Fibroblast of lung (primary cell): ENCODE measurements at places on chromosomes 13 and 19. TPM values are rescaled to one million over a fixed set of nuclear protein-coding genes. Genes with fewer than 3 reads are reported as not detected.
A peak's percentile ranks its signal among the peaks of the same experiment; 100 is the strongest.

DNA sequence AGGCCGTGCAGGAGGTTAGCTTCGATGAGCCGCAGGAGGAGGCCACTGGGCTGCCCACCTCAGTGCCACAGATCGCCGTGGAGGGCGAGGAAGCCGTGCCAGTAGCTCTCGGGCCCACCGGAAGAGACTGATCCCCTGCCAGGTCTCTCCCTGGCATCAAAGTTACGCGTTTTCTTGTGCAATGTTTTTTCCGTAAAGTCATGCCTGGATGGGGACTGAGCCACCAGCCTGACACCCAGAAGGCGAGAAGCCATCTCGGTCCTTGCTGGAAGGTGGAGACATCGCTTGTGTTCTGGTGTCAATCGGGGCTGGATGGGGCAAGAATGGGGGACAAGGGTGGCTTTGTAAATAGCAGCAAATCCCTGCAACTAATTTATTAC, 3.4 kb upstream of the PIK3R2 start:
- H3K27ac ChIP-seq = no peak overlapping the region
- no peaks in the 10 kb centered on the region for H3K27me3 ChIP-seq
- H3K36me3 ChIP-seq = peaks cover 5% of the 10 kb centered on the region
- peaks cover 11% of the 10 kb centered on the region for H3K4me1 ChIP-seq
- DNase-seq = no peak

DNA sequence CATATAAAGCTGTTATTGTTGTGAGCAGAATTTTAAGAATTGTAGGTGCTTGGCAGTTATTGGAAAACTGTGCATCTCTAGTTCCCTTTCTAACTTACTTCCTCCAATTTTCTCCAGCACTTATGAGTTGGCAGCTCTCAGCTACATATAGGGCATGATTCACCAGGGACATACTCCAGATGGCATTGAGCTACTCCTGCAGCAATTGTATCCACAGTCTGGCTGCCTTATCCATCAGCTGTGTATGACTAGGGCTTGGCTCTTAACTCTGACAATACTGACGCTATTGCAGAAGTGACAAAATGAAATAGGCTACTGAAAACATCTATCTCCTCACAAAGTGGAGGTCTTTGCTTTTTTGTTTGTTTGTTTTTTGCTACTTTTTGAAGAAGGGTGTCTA, 276.7 kb downstream of the POU4F1 start:
- no peak overlapping the region for H3K4me3 ChIP-seq
- H3K27me3 ChIP-seq = no peaks in the 10 kb centered on the region
- no peaks in the 10 kb centered on the region for H3K4me1 ChIP-seq
- H3K36me3 ChIP-seq = no peaks in the 10 kb centered on the region

DNA sequence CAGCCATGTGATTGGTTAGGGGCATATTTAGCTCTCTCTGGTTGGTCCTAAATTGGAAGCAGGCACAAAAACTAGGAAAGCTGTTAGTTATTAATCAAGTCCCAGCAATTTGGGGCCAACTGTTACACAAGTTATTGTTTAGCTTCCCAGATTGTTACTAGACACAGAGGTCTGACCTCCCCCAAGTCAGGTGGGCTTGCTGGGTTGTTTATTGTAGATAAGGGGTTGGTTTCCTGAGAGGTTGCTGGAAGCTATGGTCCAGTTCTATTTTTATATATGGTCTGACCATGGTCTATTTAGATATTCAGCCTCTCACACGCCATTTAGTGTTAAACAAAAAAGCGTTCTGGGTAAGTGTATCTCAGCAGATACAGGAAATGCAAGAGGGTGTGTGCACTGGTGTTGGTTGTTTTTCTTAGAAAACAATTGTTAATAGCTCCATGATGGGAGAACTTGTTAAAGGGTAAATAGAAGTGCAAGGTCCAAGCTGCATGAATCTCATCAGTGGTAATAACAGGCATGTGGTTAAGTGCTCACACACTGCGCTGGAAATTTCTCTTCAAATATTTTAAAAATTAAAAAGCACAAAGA, 150.0 kb downstream of the RAP2A start:
- H3K4me3 ChIP-seq = no peak overlapping the region
- H3K27me3 ChIP-seq = no peaks in the 10 kb centered on the region
- no peaks in the 10 kb centered on the region for H3K36me3 ChIP-seq
- H3K27ac ChIP-seq = no peak overlapping the region

DNA sequence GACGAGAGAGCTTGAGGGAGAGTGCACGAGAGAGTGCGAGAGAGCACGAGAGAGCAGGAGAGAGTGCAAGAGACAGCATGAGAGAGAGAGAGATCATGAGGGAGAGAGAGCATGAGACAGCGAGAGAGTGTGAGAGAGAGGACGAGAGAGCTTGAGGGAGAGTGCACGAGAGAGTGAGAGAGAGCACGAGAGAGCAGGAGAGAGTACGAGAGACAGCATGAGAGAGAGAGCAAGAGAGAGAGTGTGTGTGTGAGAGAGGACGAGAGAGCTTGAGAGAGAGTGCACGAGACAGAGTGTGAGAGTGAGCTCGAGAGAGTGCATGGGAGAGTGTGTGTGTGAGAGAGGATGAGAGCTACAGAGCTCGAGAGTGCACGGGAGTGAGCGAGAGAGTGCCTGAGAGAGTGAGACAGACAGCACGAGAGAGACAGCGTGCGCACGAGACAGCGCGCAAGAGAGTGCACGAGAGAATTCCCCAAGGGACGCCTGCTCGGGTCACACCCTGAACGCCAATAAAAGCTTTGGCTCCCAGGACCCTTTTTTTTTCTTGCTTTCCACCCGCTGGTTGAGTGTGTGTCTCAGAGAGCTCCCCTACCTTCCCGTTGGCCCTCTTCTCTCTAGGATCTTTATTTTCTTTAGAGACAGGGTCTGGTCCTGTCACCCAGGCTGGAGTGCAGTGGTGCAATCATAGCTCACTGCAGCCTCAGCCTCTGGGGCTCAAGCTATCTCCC, 3.7 kb downstream of the CD70 start:
- H3K4me3 ChIP-seq = no peak overlapping the region
- H3K27ac ChIP-seq = no peak overlapping the region
- peak; percentile 2 for DNase-seq
- H3K4me1 ChIP-seq = no peaks in the 10 kb centered on the region
- H3K27me3 ChIP-seq = peaks cover 17% of the 10 kb centered on the region
- H3K36me3 ChIP-seq = no peaks in the 10 kb centered on the region

DNA sequence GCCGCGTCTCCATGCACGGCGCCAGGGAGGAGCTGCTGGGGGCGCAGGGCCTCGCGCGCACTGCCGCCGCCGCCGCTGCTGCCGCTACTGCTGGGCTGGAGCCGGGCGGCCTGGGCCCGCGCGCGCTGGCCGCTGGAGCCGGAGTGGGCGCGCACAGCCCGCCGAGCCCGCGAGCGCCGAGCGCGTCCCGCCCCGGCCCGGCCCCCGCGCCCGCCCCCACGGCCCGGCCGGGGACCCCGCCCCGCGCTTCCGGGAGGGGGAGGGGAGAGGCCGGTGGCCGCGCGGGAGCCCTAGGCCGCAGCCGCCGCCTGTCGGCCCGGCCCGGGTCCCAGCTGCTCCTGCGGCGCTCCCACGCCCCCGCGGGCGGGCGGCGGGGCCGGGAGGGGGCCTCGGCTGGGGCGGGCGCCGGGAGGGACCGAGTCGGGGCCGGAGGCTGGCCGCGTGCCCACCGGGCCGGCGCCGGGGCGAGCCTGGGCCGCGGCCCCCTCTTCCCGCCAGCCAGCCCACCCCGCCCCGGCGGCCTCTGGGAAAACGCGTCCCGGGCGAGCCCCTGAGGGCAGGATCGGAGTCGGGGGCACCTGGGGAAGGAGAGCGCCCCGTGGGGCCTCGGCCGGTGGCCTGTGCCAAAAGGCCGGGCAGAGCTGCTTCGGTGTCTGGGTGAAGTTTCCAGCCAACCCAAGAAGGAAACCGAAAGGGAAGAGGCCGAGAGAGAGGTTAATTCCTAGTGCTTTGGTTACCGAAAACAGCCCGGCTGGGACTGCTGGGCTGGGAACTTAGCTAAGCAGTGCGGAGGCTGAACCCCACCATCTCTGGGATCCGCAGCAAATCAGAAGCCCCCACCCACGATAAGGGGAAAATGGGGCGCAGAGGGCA, at the start of gene STK24:
TSS of gene STK24 (minus strand) at position 145 of the 873 bp plus-strand sequence. CDS start 321 bp downstream, outside the sequence.
- H3K4me1 ChIP-seq = peaks cover 16% of the 10 kb centered on the region
- peak; percentile 72 for DNase-seq
- no peaks in the 10 kb centered on the region for H3K36me3 ChIP-seq

- DNase-seq = no peak
- H3K36me3 ChIP-seq = no peaks in the 10 kb centered on the region
- H3K27me3 ChIP-seq = no peaks in the 10 kb centered on the region
- H3K4me3 ChIP-seq = no peak overlapping the region
These were observed 289.4 kb downstream of the FOXO1 start for GRCh38 chr13:40376867-40377535.

DNA sequence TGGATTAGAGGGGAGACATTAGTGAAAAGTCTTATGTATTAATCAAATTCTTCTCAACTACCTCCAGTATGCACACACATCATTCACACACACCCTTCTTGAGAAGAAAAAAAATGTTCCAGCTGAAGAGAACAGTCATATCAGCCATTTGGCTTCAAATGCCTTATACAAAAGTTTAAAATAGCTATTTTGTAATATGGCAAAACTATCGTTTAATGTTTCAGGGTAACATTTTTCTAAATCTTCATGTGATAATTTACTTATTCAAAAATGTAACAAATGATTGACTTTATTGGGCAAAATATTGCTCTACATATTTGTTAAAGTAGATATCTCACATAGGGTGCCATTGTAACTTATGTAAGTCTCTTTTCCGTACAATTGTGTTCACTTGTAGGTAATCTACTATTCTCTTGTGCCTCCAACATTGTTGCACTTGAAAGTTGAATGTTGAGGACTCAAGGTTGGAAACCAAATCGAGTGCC, 13.6 kb downstream of the ZIC2 start:
- no peaks in the 10 kb centered on the region for H3K4me1 ChIP-seq
- H3K4me3 ChIP-seq = no peak overlapping the region
- peaks cover 70% of the 10 kb centered on the region for H3K27me3 ChIP-seq
- DNase-seq = no peak

DNA sequence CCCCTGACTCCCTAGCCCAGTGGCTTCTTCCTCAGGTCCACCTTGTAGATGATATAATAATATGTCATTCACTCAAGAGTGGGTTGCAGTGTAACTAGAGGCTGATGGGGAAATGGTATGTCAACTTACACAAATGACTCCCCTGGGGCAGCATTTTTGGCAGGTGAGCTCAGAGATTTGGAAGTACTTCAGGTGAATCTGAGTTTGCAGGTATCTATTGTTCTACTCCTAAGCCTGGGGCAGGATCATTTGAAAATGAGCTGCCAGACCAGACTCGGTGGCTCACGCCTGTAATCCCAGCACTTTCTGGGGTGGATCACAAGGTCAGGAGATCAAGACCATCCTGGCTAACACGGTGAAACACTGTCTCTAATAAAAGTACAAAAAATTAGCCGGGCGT, 11.6 kb upstream of the CNMD start:
- no peak for DNase-seq
- H3K36me3 ChIP-seq = no peaks in the 10 kb centered on the region
- no peaks in the 10 kb centered on the region for H3K27me3 ChIP-seq
- H3K4me3 ChIP-seq = no peak overlapping the region
- no peak overlapping the region for H3K27ac ChIP-seq

GRCh38 chr13:40682449-40683240, 16.2 kb upstream of the FOXO1 start:
- no peak overlapping the region for H3K27ac ChIP-seq
- no peaks in the 10 kb centered on the region for H3K27me3 ChIP-seq
- H3K36me3 ChIP-seq = no peaks in the 10 kb centered on the region

- H3K4me1 ChIP-seq = peaks cover 22% of the 10 kb centered on the region
- DNase-seq = peak; percentile 97
- H3K36me3 ChIP-seq = peaks cover 22% of the 10 kb centered on the region
- H3K27me3 ChIP-seq = no peaks in the 10 kb centered on the region
- H3K4me3 ChIP-seq = peak overlapping the region; percentile 19
These were observed 2.9 kb upstream of the DCUN1D2 start for GRCh38 chr13:113493315-113493951.

DNA sequence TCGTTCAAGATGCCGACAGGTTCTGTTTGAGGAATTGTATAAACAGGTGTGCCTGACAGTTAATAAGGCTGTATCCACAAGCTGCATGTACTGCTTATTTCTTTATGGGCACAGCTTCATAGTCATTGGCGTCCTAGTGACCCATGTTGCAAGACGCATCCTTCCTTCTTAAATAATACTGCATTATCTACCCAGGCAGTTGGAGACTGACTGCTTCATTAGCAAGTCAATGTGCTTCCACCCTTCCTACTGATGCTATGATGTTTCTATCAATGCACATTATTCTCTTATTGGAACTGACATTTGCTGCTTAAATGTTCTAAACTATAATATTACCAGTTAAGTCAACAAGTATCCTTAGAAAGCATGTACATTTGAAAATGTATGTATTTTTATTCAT, 950.0 kb upstream of the MIR17HG start:
- no peaks in the 10 kb centered on the region for H3K36me3 ChIP-seq
- no peaks in the 10 kb centered on the region for H3K27me3 ChIP-seq
- H3K27ac ChIP-seq = no peak overlapping the region
- DNase-seq = no peak

- no peak overlapping the region for H3K27ac ChIP-seq
- no peak overlapping the region for H3K4me3 ChIP-seq
These were observed 93.9 kb downstream of the UBL3 start for GRCh38 chr13:29756506-29756905.

GRCh38 chr19:18063463-18063862, 23.3 kb downstream of the IL12RB1 start:
- H3K27me3 ChIP-seq = no peaks in the 10 kb centered on the region
- no peaks in the 10 kb centered on the region for H3K36me3 ChIP-seq
- peaks cover 3% of the 10 kb centered on the region for H3K4me1 ChIP-seq
- no peak for DNase-seq
- no peak overlapping the region for H3K27ac ChIP-seq

DNA sequence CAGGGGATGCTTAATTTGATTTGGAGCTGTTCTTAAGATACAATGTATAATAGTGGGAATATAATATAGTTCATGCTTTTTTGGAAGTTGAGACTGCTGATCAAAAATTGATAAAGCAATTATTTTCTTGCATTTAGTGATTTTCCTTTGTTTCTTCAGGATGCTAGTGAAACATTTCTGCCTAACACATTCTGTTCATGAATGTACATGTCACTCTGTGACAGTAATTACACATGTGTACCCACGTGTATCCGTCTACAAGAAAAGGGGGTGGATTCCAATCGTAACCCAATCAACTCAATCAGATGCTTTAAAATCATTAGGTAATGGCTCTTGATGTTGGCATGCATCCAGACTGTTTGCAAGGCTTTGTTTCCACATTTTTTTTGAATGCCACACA, 5.0 kb upstream of the FRY start:
- no peaks in the 10 kb centered on the region for H3K27me3 ChIP-seq
- no peaks in the 10 kb centered on the region for H3K36me3 ChIP-seq
- no peak overlapping the region for H3K4me3 ChIP-seq

- H3K27ac ChIP-seq = no peak overlapping the region
- no peaks in the 10 kb centered on the region for H3K4me1 ChIP-seq
- peaks cover 2% of the 10 kb centered on the region for H3K27me3 ChIP-seq
- peak; percentile 28 for DNase-seq
- H3K4me3 ChIP-seq = no peak overlapping the region
These were observed 30.4 kb upstream of the SPATA13 start for GRCh38 chr13:24129914-24130774.

PTPRH gene
- 7.7 and 19.5 TPM in 2 replicates for total RNA-seq

PTGIR gene
- total RNA-seq = 10.3 and 16.5 TPM in 2 replicates

CEACAM3 gene
- total RNA-seq = not detected in 2 replicates

TEAD2 gene
- total RNA-seq = 19.2 and 24.1 TPM in 2 replicates

ZNF582 gene
- 4.1 and 4.8 TPM in 2 replicates for total RNA-seq

NCAN gene
- under 0.01 TPM in 2 replicates for total RNA-seq

NTF4 gene
- not detected in 2 replicates for total RNA-seq

PEG3 gene
- total RNA-seq = 3.9 and 5.6 TPM in 2 replicates

PRSS57 gene
- not detected in 2 replicates for total RNA-seq

CEACAM1 gene
- not detected in 2 replicates for total RNA-seq

CLDN10 gene
- total RNA-seq = not detected in 2 replicates

THSD8 gene
- 0.51 TPM in 1 of 2 replicates, not detected in the other for total RNA-seq

ZNF541 gene
- total RNA-seq = 0.17 TPM in 1 of 2 replicates, not detected in the other

CEACAM16 gene
- total RNA-seq = under 0.01 TPM in 1 of 2 replicates, not detected in the other

GZMM gene
- 0.17 TPM in 1 of 2 replicates, not detected in the other for total RNA-seq

LACC1 gene
- total RNA-seq = 8.9 and 11.3 TPM in 2 replicates
